Stimulated activated CD8-positive, alpha-beta memory T cell treated with anti-CD3 and anti-CD28 coated beads, Interleukin-15, amount 100 ng/mL, for 1 hour (primary cell): ENCODE measurements at places on chromosomes 7 and 10.

- DNase-seq: no peak
Measured at GRCh38 chr7:55309040-55309991, 55.8 kb upstream of the LANCL2 start.

DNA sequence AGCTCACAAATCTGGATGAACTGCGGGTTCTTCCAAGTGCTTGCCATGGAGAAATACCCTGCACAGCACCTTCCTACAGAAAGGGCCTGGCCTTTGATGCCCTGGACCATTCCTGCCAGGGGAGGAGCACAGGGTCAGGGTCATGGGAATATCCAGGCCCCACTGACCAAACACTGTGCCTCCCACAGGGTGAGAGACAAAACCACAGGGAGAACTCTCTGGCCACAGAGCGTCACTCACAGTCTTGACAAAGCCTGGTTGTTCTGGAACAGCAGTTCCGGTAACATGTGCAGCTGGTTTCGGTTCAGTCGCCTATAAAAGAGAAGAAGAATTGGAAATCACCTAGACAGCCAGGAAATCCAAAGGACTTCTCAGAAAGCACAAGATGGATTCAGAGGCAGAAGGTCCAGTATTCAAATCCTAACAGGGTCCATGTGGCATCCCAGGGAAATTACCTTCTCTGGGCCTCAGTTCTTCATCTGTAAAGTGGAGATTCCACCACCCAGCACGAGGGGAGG is 28.1 kb downstream of the SLIT1 start:
- DNase-seq: no peak

DNA sequence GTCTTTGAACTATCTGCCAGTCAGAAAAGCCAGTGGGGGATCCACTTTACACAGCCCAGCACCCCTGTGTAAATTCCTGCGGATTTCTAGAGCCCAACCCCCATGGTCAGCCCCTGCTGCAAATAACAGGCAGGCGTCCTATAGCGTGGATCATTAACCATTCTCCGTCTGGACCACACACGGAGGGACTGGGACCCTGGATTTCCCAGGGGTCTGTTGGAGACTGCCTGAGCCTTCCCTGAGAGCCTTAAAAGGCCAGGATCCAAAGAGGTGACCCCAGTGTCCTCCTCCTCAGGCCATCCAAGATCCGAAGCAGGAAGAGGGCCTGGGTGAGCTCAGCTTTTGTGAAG is 11.2 kb upstream of the GRID1 start:
- no peak for DNase-seq

GRCh38 chr10:126561294-126561920 is 109.1 kb downstream of the C10orf90 start:
- DNase-seq: no peak

- no peak for DNase-seq
Measured at GRCh38 chr10:132512052-132512442, 25.5 kb upstream of the INPP5A start.

DNA sequence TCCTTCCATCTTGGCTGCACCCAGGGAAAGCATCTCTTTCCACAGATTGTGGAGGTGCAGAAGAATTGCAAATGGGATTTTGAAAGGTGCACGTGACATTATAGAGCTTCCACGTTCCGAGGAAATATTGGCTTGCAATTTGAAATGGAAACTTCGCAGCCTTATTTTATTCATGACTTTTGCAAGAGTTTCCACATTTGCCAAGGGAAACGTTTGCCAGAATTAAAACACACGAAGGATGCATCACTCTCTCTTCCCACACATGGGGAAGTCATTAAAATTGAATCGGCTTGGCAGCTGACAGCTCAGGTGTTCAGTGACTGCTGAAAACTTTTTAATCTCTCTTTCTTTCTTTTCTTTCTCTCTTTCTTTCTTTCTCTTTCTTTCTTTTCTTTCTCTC is 475.4 kb upstream of the IGFBP3 start:
- DNase-seq: no peak

DNA sequence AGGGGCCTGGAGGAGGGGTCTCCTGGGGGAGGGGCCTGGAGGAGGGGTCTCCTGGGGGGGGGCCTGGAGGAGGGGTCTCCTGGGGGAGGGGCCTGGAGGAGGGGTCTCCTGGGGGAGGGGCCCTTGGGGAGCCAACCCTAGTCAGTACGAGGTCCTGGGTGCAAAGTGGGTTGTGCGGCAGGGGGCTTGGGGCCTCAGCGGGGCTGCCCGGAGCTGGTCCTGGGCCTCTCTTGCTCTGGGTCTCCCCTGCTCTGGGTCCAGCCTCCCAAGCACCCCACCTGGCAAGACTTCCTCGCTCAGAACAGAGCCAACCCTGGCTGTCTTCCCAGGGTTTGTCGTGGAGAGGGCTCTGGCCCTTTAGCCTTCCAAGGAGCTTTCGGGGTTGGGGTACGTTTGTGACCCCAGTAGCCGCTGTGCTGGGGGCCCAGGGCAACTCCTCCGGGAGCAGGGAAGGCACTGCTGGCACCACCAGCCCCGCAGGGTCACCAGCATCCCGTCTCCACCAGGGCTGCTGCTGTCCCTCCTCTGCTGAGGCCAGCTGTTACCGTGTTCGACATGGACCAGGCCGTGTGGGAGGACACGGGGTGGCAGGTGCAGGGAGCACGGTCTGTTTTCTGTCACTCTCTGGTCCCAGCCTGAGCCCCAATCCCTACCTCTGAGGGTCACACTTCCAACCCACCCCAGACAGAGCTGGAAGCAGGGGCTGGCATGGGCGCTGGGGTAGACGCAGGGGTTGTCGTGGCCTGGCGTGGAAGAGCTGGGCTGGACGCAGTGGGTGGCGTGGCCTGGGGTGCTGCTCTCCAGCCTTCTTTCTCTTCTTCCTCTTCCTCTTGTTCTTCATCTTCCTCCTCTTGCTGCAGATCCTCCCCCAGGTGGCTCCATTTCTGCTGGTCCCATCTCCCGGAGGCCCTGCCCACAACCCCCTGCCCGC is 22.8 kb downstream of the PWWP2B start:
- no peak for DNase-seq

- no peak for DNase-seq
Measured at GRCh38 chr7:129008645-129009414, 46.1 kb downstream of the TNPO3 start.

- no peak for DNase-seq
Measured at GRCh38 chr10:125739994-125740679, 20.6 kb downstream of the EDRF1 start.

DNA sequence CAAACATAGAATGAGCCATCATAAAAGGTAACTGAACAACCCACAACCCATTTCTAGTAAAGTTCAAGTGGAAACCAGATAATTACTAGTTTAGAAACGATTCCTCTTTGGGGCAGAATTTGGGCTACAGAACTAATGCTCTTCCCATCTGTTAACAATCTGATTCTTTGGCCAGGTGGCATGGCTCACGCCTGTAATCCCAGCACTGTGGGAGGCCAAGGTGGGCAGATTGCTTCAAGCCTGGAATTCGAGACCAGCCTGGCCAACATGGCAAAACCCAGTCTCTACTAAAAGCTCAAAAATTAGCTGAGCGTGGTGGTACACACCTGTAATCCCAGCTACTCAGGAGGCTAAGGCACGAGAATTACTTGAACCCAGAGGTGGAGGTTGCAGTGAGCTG is 18.5 kb downstream of the CYP51A1 start:
- no peak for DNase-seq

DNA sequence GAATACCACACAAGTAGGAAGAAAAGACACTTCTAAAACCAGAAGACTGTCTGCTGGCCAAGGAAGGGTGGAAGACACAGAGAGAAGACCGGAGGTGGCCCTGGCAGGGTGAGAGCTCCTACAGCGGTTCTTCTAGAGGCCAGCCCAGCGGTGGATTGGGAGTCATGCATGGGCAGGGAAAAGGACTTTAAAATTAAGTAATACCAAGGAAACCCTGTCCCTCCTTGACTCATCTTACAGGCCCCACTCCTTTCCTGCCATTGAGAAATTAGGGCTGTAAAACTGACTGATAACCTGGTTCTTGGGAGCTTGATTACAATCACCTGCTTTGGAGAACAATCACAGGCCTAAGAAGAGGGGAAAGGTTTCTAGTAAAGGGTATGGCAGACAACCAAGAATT is 16.1 kb downstream of the CALML3 start:
- no peak for DNase-seq

DNA sequence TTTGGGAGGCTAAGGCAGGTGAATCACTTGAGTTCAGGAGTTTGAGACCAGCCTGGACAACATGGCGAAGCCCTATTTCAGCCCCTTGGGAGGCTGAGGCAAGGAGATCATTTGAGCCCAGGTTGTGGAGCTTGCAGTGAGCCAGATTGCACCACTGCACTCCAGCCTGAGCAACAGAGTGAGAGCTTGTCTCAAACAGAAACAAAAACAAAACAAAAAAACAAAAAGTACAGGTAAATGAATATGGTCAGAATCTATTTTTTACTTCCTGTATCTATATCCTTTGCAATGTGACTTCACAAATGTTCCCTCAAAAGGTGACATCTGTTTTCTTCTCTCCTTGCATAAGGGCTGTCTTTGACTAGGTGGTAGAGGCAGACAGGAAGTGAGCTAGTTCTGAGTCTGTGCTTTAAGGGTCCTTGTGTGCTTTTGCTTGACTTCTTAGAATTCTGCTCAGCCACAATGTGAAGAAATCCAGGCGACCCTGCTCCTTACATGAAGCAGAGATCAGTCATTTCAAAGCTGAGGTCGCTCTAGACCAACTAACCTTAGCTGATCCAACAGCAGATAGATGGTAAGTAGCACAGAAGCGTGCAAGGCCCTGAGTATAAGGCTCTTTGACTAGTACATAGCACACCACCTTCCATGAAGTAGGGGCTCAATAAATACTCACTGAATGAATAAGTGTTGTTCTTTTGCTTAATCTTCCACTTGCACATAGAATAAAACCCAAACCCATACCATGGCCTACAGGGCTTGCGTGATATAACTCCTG is 423.2 kb upstream of the PCDH15 start:
- DNase-seq: no peak

- DNase-seq: no peak
Measured at GRCh38 chr10:76735866-76736265, 901.7 kb downstream of the KCNMA1 start.

DNA sequence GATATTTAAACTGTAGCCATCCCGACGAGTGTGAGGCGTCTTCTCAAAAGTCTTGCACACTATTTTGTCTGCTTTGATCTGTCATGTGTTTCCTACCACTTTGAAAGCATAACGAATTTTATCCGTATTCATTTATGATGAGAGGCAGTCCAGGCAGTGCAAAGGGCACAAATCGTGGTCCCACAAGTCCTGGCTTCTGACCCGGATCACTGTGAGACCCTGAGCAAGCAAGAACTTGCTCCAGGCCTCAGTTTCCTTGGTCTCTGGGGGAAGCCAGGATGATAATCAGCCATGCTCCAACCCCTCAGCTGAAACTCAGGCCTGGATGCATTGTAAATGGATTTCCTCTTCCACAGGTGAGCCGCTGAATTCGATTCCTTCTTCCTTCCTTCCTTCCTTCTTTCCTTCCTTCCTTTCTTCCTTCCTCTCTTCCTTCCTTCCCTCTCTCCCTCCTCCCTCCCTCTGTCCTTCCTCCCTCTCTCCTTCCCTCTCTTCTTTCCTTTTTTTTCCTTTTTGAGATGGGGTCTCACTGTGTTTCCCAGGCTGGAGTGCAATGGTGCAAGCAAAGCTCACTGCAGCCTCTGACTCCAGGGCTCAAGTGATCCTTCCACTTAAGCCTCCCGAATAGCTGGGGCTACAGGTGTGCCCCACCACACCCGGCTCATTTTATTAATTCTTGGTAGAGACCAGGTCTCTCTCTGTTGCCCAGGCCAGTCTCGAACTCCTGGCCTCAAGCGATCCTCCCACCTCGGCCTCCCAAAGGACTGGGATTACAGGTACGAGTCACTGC is 18.4 kb upstream of the ZKSCAN1 start:
- no peak for DNase-seq

DNA sequence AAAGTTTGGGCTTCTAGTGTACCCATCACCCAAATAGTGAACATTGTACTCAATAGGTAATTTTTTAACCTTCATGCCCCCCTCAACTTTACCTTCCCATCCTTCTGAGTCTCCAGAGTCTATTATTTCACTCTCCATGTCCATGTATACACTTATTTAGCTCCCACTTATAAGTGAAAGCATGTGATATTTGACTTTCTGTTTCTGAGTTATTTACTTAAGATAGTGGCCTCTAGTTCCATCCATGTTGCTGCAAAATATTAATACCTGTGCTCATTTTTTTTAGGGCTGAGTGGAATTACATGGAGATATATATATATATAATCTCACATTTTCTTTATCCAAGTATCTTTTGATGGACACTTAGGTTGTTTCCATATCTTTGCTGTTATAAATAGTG is 21.1 kb upstream of the PHF14 start:
- no peak for DNase-seq

- DNase-seq: no peak
Measured at GRCh38 chr10:79038104-79038840, 30.5 kb upstream of the ZMIZ1 start.

- no peak for DNase-seq
Measured at GRCh38 chr7:15707570-15707969, 21.1 kb upstream of the MEOX2 start.

- DNase-seq: no peak
Measured at GRCh38 chr7:7321681-7322080, 139.3 kb downstream of the C1GALT1 start.

- DNase-seq: no peak
Measured at GRCh38 chr7:80565554-80565953, 53.7 kb upstream of the GNAT3 start.

- no peak for DNase-seq
Measured at GRCh38 chr7:54757711-54758110, 1.3 kb downstream of the SEC61G start.

- no peak for DNase-seq
Measured at GRCh38 chr7:135650831-135651573, 11.3 kb upstream of the STMP1 start.

DNA sequence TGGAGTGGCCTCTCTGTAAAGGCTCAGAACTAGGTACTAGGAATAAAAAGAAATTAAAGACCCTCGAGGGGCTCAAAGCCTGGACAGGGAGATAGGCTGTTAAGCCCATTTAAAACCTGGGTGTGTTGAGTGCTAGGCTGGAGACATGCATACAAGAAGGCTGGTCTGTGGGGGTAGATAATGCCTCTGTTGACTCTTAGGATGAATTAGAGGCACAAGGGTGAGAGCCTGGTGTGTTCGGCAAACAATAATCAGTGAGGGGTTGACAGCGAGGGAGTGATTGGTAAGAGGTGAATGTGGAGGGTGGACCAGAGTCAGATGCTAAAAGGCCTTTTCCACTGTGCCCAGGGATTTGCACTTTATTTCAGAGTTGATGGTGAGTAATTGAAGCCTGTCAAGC is 12.7 kb downstream of the GSTO2 start:
- no peak for DNase-seq

GRCh38 chr10:11014671-11015445 is 2.8 kb upstream of the CELF2 start:
- no peak for DNase-seq

DNA sequence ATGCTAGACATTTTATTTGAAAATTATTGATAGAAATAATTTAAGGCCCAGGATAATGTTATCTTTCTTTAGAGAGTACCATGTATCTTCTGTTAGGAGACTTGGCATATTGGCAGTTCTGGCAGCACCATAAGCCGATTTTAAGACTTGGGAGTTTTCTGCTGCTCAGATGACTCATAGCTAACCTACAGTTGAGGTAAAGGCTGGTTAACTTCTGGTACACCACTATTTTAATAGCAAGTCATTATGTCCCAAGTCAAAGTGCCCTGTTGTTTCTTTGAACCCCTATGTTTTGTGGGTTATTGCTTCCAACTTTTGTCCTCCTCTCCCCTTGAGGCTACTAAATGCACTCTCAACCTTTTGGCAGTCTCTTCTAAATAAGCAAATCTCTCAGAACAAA is 25.2 kb downstream of the ATRNL1 start:
- no peak for DNase-seq
